Stimulated activated CD4-positive, alpha-beta T cell treated with anti-CD3 and anti-CD28 coated beads, Interleukin-12 subunit alpha, Interleukin-12 subunit beta, amount 100 ng/mL, for 24 hours (primary cell): ENCODE measurements at places on chromosomes 16 and 17.

DNA sequence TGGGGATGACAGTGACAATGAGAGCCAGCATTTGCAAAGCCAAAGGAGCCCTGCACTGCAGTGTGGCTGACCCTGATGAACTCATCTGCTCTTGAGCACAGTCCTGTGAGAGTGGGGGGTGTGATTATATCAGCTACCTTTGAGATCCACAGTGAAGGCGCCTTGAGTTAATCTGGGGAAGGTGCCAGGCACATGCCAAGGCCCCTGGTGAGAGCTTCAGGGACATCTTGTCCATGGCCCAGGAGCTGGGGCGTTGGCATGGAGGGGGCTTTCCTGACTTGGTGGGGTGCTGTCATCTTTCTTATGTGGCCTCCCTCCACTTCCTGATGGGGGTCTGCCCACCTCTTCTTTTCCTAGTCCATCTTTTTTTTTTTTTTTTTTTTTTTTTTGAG lies 86.5 kb downstream of the SNX29 start:
- no peak for DNase-seq

- no peak for DNase-seq
Observed at GRCh38 chr17:42362245-42362961, 25.8 kb downstream of the STAT3 start.

- DNase-seq: no peak
Observed at GRCh38 chr17:12637745-12638651, 27.7 kb upstream of the MYOCD start.

DNA sequence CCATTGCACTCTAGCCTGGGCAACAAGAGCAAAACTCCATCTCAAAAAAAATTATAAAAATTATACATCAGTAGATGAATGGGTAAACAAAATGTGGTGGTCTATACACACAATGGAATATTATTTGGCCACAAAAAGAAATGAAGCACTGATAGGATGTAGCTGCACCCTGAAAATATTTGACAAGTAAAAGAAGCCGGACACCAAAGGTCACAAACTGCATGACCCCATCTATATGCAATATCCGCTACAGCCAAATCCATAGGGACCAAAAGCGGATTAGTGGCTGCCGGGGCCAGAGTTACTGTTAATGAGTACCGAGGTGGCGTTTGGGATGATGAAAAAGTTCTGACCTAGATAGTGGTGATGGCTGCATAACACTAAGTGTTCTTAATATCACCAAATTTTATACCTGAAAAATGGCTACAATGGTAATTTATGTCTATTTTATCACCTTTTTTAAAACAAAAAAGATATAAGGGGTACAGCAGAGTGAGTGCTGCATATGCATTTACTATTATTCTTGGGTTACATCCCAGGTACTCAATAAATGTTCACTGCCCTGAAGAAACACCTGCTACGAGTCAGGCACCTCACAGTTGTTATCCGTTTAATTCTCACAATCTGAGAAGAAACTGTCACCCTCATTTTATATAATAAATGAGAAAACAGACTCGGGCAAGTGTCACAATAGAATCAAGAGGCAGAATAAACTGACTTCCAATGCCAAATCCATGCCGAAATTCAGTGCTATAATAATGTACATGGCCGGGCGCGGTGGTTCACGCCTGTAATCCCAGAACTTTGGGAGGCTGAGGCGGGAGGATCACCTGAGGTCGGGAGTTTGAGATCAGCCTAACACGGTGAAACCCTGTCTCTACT lies 807 bp upstream of the HBQ1 start:
- DNase-seq: no peak

- DNase-seq: peak; percentile 43
Observed at GRCh38 chr17:45948881-45949624, 50.0 kb upstream of the STH start.

DNA sequence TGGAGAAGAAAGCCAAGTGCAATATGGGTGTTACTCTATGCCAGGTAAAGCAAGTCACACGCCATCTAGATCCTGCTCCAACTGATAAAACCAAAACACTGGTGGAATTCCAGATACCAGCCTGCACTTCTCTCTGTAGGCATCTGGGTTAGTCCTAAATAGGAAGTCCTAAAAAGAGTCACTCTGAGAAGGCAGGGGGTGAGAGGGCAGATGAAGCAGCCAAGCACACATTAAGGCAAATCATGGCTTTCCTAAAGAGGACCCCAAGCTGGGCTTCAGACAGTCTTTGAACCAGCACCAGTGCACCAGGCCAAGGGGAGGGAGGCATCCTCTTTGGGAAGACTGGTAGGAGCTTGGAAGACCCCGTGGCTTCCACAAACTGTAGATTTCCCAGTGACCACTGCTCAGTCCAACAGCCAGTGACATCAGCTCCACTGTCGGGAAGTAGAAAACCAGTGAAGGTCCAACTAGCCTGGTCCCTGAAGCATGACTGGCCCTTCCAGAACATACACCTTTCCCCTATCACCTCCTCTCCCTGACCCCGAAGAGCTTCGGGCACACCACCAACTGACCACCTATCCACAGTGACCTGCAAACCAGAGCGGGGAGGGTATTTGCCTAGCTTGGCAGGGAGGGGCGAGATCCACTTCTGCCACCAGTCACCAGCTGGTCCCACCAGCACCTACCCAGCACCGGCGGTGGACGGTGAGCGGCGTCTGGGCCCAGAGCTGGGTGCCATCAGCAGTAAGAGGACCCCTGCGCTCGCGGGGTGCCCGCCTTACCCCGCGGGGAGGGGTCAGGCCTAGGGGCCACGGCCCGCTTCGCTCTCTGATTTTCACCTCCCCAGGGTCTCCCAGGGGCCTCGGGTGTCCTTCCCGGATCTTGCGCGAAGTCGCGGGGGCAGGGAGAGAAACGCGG lies 1.0 kb downstream of the LITAF start:
- no peak for DNase-seq

GRCh38 chr17:58245428-58246103 lies 7.2 kb downstream of the LPO start:
- DNase-seq: no peak

DNA sequence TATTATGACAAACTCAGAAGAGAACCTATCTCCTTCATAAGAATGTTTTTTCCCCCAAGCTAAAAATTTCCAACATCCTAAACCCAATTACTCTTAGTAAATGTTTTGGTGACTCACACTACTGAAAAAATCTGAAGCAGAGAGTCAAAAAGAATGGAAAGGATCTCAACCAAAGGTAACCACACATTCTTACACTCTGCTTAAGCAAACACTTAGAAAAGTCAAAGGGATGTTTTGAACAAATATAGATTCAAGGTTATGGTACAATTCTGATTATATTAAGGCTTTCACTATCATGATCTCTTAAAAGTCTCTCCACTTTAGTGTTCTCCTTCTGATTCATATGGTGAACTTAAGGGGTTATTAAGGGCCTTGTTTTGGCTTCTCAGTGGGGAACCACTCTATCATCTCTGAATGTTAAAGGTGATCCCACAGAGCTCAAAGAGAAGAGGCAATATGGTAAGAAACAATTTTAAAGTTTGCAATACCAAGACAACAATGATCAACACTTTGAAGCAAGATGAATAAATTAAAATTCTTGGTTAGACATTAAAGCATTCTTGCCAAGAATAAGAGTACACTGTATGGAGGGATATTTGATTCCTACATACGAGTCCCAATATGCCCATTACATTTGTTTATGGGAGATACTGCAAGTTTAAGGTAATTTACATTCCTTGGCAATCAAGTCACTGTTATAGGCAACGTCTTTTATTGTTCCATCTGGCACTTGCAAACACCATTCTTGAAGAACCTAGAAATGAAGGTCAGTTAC lies 69.2 kb downstream of the CDC27 start:
- no peak for DNase-seq

DNA sequence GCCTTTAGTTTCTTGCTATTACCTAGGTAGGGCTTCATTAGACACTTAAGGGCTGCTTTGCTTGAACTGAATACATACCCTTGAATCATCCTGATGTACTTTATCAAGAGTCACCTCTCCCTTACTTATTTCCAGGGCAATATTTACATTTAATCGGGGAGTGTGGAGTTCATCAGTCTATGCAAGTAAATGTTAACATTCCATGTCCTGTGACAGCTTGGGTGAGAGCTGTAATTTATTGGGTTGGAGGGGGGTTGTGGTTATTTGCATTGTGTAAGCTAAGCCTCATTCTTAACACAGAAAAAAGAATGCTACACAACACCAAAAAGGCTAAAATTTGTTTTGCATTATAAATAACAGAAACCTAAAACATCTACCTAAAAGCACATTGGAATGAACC lies 16.7 kb downstream of the KCNJ16 start:
- DNase-seq: no peak

DNA sequence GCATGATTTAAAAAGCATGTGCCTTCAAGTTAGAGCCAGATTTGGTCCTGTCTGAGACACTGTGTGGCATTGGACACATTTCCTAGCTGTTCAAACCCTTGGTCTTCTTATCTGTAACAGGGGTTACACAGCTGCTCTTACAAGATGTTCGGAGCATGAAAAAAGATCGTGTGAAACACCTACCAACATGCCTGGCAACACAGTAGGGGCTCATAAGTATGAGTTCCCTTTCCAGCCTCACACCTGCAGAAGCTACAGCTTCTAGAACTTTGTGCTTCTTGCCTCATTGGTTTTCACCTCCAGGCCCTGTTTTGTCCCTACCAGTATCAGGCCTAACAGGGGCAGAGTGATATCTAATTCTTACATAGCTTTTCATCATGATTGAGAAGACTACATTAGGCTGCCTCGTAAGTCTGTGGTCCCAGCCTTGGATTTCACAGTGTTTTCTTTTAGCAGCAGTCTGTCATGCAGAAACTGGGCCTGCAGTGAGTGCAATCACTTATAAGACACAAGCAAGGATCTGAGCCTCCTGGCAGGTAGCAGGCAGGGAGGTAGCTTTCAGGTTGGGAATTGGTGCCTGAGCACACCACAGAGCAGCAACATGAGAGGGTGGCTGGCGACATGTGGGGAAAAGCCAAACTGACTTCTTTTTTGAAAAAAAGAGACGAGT lies 78.8 kb downstream of the CCDC182 start:
- no peak for DNase-seq

DNA sequence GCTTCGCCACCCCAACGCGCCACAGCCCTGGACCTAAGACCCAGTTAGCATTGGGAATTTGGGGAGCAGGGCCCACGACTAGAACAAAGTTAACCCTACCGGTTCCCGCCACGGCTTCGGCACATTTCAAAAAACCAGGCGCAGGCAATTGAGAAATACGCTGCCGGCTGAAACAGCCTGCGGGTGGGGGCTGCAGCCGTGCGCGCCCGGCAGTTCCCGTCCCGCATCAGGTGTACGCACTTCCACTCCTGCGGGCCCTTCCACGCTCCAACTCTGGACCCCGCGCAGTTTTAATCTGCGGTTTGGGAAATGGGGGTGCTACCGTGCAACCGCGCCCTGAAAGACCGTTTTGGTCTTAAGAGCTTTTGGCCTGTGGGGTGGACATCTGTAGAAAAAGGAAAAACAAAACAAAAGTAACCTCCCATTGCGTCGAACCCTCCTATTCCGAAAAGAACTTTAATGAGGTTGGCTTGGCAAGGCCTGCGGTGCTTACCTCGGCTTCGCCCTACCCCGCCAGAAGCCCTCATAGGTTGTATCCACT lies 7.1 kb downstream of the IRX5 start:
- no peak for DNase-seq

DNA sequence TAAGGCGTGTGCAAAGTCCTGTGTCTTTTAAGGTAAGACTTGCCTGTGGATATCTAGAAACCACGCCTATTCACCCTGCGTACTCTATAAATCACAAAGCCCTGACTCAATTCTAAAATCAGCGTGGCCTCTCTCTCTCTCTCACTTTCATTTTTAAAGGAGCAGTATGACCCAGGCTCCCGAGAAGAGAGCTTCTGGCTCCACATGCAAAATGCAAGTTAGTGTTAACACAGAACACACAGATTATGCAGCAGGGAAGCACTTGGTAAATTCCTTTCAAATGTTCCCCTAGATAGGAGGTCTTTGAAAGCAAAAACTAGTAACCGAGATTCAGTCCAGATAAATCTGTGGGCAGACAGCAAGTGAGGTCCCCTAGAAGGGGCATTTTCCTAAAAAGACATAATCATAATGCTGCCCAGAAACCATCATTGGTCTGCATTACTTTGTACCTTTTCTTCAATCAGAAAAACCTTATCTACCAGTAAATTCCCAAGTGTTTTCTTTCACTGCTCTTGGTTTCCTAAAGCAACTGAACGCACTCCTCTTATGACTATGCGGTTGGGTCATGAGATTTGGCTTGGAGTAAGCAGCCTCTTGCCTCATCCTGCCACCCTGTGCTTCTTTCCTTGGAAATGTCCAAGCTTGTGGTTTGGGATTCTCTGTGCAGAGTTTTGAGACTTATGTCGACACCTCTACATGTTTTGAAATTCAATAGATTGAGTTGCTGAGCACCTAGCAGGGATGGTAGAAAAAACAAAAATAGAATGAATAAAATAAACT lies 31.7 kb upstream of the KCNJ2 start:
- peak; percentile 4 for DNase-seq

GRCh38 chr17:43673516-43674323 lies 12.0 kb upstream of the MEOX1 start:
- DNase-seq: peak; percentile 74

GRCh38 chr17:42519546-42520491 lies 16.2 kb upstream of the NAGLU start:
- no peak for DNase-seq

GRCh38 chr16:1612320-1613111 lies at the start of gene CRAMP1:
Gene CRAMP1, plus strand, starts transcription at chr16:1612360. Its CDS starts 2,280 bp downstream, at chr16:1614640.
- no peak for DNase-seq

- peak; percentile 26 for DNase-seq
Observed at GRCh38 chr17:45302649-45303173, 14.1 kb downstream of the MAP3K14 start.

DNA sequence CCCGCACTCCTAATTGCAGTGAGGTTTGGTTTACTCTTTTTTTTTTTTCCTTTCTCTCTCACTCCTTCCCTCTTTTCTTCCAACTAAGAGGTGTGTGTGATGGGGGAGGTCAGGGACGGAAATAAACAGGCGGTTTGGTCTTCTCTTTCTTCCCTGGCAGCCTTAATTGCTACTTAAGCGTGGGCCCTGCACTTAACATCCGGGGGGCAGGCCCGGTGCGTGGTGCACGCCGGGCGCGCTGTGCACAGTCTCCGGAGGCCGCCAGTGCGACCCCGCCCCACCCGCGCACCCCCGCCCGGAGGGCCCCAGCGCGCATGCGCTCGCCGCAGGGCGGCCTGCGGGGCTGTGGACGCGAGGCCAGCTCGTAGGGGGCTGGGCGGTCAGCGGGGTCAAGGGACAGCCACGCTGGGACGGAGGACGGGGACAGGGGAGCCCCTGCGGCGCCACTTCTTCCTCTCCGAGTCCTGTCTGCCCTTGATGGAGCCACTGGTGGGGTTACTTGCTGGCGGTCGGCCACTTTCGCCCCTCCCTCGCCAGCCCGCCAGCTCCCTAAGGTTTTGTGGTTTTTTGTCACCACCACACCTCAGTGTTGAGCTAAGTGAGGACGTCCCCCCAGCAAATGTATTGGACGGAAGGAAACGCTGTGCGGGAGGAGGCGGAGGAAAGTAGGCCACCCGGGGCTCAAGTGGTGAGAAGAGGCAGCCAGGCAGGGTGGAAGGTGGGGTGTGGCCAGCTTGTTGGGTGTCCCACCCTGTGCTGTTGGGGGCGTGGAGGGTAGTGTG lies 120.9 kb downstream of the MRM1 start:
- DNase-seq: peak; percentile 59
